Calu3 (cell line): ENCODE measurements at places on chromosomes 4 and X. TPM values are rescaled to one million over a fixed set of nuclear protein-coding genes. Genes with fewer than 3 reads are reported as not detected.

- peaks cover 6% of the 10 kb centered on the region for H3K36me3 ChIP-seq
- peak overlapping the region; percentile 32 for H3K4me3 ChIP-seq
- DNase-seq = no peak
- H3K27ac ChIP-seq = peak overlapping the region; percentile 73
- H3K4me1 ChIP-seq = peaks cover 57% of the 10 kb centered on the region
These were observed 132.3 kb downstream of the ZNF330 start for GRCh38 chr4:141352909-141353525.

DNA sequence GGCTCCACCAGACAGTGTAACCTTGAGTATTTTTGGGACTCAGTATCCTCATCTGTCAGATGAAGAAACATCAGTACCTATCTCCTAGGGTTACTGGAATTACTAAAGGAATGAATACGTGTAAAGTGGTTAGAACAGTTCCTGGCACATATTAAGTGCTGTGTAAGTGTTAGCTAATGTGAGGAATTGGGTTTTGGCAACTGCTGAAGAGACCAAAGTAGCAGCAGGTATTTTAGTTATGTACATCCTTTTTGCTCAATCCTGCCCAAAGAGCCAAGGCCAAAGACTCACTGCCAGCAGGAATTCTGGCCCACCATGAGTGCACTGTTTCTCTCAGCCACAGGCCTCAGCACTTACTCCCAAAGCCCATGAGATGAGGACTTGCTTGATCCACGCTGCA is 16.7 kb upstream of the MCF2 start:
- no peak overlapping the region for H3K27ac ChIP-seq
- no peaks in the 10 kb centered on the region for H3K4me1 ChIP-seq
- DNase-seq = no peak

- DNase-seq = no peak
- no peaks in the 10 kb centered on the region for H3K27me3 ChIP-seq
- peaks cover 19% of the 10 kb centered on the region for H3K4me1 ChIP-seq
These were observed 199.7 kb downstream of the SLC4A4 start for GRCh38 chr4:71538528-71538927.

DNA sequence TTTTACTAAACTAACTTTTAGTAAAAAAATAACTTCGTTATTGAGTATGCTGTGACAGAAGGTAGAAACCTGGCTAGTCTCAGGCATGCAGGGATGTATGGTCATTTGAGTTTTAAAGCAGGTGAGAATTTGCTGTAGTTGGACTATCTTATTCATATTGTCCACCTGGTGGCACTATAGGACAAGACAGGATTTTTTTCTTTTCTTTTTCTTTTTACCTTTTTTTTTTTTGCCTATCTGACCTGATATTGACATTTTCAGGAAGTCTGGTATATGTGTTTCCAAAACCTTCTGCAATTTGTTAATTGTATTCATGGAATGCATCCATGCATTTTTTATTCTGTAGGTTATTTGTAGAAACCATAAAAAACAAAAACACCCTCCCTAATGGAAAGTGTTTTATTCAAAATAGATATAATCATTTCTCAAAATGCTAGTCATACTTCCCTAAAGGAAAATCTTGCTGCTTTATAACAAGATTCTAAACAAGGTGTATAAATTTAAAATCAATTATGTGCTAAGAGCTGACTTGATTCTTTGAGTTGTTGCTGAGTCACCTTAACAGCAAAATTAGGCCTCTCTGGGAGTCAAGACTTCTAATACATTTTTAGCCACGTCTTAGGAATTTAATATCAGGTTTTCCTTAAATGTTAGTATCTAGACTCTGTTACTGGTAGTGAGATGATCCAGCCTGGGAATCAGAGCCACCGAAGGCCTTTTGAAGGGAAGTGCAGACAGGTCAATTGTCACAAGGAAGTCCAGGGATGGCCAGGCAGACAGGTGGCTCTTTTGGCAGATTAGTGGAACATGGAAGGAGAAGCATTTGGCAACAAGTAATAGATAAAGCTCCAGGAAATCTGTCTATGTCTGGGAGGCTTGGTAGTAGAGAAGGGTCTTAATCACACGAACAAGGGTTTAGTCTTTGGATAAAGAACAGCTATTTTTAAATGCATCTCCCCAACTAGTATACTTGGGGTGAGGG is 201.3 kb upstream of the GNPDA2 start:
- no peak overlapping the region for H3K4me3 ChIP-seq
- H3K27ac ChIP-seq = no peak overlapping the region
- no peaks in the 10 kb centered on the region for H3K36me3 ChIP-seq
- peak; percentile 3 for DNase-seq
- H3K27me3 ChIP-seq = no peaks in the 10 kb centered on the region

- no peak overlapping the region for H3K4me3 ChIP-seq
- DNase-seq = no peak
- no peaks in the 10 kb centered on the region for H3K27me3 ChIP-seq
These were observed 516.8 kb upstream of the ADGRL3 start for GRCh38 chr4:60683357-60683756.

- H3K4me3 ChIP-seq = no peak overlapping the region
- no peaks in the 10 kb centered on the region for H3K4me1 ChIP-seq
- H3K36me3 ChIP-seq = no peaks in the 10 kb centered on the region
- no peaks in the 10 kb centered on the region for H3K27me3 ChIP-seq
- DNase-seq = no peak
- no peak overlapping the region for H3K27ac ChIP-seq
These were observed 935.7 kb downstream of the RAPGEF2 start for GRCh38 chr4:160038615-160039014.

- H3K27ac ChIP-seq = no peak overlapping the region
- peak; percentile 15 for DNase-seq
- no peaks in the 10 kb centered on the region for H3K27me3 ChIP-seq
- H3K36me3 ChIP-seq = no peaks in the 10 kb centered on the region
These were observed 576.0 kb upstream of the PABPC4L start for GRCh38 chr4:134777606-134778005.

DNA sequence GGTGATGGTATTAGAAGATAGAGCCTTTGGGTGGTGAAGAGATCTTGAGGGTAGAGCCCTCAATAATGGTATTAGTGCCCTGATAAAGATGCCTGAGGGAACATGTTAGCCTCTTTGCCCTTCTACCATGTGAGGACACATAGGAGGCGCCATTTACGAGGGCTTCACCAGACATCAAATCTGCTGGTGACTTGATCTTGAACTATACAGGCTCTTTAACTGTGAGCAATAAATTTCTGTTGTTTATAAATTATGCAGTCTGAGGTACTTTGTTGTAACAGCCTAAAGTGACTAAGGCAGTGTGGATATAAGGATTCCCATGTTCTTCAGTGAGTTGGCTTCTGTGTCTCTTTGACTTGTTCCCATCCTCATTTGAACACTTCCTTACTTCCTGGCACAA is 11.8 kb downstream of the MOB1B start:
- H3K27me3 ChIP-seq = no peaks in the 10 kb centered on the region
- no peak overlapping the region for H3K4me3 ChIP-seq
- no peak overlapping the region for H3K27ac ChIP-seq
- H3K36me3 ChIP-seq = no peaks in the 10 kb centered on the region

DNA sequence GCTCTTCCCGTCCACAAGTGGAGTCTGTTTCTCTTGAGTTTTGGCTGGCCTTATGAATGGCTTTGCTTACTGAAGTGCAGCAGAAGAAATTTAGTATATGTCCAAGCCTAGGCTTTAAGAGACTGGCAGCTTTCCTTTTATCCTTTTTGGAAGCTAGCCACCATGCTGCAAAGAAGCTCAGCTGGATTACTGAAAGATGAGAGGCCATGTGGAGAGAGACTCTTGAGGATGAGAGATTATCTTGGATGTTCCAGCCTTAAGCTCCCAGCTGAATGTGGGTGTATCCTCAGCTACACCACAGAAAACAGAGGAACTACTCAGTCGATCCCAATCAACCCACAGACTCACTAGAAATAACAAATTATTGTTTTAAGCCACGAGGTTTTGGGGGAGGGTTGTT is 12.5 kb downstream of the CCNG2 start:
- DNase-seq = no peak
- no peaks in the 10 kb centered on the region for H3K4me1 ChIP-seq
- H3K27me3 ChIP-seq = no peaks in the 10 kb centered on the region
- H3K27ac ChIP-seq = no peak overlapping the region
- peaks cover 12% of the 10 kb centered on the region for H3K36me3 ChIP-seq

DNA sequence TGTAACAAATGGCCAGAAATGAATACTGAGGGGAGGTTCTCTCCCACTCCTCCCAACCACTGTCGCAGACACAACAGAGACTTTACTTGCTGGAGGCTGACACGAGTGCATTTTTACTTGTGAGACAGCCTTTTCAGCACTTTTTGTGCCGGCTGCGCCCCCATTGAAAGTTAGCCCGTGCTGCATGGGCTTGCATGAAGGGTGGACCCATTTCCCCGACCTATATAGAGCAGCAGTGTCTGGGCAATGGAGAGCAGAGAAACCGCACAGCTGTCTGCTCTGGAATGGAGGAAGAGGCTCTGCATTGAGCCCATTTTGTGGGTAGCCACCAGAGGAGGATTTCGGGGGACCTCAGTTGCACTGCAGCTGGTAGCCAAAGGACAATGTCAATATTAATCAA is 208.8 kb downstream of the UGT8 start:
- no peak overlapping the region for H3K27ac ChIP-seq
- no peak overlapping the region for H3K4me3 ChIP-seq

GRCh38 chr4:183507925-183508696 is 3.3 kb downstream of the ING2 start:
- H3K36me3 ChIP-seq = peaks cover 34% of the 10 kb centered on the region
- no peak overlapping the region for H3K4me3 ChIP-seq
- no peak overlapping the region for H3K27ac ChIP-seq
- DNase-seq = no peak
- H3K4me1 ChIP-seq = no peaks in the 10 kb centered on the region
- no peaks in the 10 kb centered on the region for H3K27me3 ChIP-seq

DNA sequence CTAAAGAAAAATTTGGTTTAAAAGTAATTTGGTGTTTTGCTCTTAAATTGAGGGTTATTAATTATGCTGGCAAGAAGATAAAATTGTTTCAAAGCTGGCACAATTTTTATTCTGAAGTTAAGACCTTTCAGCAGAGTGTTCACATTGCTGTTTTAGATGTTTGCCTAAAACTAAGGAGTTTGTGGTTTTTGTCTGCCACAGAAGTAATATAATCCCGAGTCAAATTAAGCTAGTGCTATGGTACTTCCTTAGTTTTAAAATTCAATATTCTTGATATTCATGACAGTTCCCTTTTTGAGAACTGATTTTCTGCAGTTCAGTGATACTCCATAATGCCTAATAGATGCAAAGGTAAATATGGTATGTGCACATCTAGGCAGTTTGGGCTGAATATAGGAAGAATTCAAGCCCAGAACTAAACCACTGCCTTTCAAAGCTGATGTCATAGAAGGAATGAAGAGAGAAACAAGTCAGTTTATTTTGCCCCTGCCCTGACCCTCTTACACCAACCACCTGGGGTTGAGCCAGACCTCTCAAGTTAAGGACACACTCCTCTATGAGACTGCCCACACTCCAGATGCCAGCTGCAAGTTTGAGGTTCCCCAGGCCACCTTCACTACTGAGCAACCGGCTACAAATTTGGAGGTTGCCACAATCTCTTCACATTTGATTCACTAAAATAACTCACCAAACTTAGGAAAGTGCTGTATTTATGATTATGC is 32.1 kb upstream of the VEGFC start:
- H3K4me1 ChIP-seq = no peaks in the 10 kb centered on the region
- H3K4me3 ChIP-seq = no peak overlapping the region
- H3K36me3 ChIP-seq = no peaks in the 10 kb centered on the region
- no peak for DNase-seq
- H3K27ac ChIP-seq = no peak overlapping the region
- H3K27me3 ChIP-seq = no peaks in the 10 kb centered on the region

DNA sequence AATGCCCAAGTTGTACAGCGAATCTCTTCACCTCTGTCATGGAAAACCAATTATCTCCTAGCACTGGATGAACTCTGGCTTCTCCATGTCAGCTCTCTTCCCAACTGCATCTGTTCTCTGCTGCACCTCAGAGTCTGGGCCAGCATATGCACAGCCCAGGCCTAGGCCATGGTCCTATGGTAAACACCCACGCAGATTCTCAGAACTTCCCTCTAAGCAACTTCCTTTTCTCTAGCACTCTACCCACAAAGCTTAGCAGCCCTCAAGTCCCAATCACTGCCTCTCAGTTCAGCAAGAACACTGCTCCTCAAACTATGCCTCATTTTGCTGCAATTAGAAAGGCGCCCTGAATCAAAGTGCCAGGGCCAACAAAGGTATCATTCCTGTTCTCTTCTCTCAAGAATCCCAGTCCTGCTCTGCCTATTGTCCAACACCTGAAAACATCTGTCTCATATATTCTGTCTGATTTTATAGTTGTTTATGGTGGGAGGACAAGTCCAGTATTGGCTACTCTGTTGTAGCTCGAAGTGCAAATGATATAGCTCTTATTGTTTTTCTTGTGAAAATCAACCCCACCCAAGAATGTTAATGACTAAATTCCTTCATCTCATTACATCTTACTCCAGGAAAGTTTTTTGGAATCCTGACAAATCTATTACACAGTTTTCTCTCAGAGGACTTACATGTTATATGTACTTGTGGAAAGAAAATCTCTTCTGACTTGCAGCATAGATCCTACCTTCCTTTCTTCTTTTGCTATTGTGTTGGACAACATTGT is 85.4 kb downstream of the DCHS2 start:
- H3K36me3 ChIP-seq = no peaks in the 10 kb centered on the region
- H3K4me3 ChIP-seq = no peak overlapping the region
- no peak overlapping the region for H3K27ac ChIP-seq
- H3K27me3 ChIP-seq = no peaks in the 10 kb centered on the region
- no peak for DNase-seq

DNA sequence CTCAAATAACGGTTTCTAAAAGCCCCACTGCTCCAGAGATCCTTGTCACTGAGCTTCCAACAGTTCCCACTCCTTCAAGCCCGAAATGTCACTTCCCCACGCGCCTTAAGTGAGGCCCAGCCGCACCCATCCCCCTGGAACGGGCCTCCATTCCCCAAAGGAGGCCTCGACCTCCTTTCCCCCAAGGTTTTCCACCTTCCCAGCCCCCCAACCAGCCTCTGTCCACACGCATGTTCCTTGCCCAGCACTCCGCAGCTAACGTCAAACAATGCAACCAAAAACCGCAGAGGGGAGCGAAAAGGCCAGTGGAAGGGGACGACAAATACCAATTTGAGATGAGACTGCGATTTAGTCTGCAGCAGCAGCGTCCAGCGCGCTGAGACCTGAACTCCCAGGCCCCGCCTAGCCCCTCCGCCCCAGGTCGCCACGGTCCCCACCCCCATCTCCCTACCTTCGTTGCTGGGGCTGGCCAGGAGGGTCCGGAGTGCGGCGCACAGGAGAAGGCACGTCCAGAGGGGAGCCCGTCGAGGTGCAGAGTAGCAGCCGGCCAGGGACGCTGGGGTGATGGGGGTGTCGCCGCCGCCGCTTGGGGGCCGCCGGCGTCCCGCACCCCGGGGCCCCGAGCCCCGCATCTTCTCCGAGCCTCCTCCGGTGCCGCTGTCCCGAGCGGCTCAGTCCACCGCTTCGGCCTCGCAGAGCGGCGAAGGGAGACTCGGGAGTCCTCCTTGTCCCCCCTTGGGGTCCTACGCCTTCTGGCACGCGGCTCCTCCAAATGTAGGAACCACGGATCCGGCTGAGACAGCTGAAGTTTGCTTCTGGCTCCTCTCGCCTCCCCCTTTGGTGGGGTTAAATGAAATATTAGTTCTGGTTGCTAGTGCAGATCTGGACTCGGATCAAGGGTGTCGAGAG is 924 bp downstream of the EPHA5 start:
- H3K4me3 ChIP-seq = no peak overlapping the region
- DNase-seq = no peak
- no peak overlapping the region for H3K27ac ChIP-seq
- no peaks in the 10 kb centered on the region for H3K27me3 ChIP-seq
- no peaks in the 10 kb centered on the region for H3K4me1 ChIP-seq

Gene NUDT10
- not detected in 2 replicates for total RNA-seq

Gene SSX4
- not detected in 2 replicates for total RNA-seq

Gene LUZP4
- total RNA-seq = not detected in 2 replicates

Gene SLITRK4
- not detected in 2 replicates for total RNA-seq

Gene GLOD5
- not detected in 2 replicates for total RNA-seq
